HTR-8/SVneo (cell line): ENCODE measurements at places on chromosomes 1 and 21.

- DNase-seq, result no peak
Observed at GRCh38 chr1:152745289-152745704, 12.5 kb upstream of the KPRP start.

GRCh38 chr21:42063571-42064521 lies 7.3 kb upstream of the UMODL1 start:
- no peak for DNase-seq

GRCh38 chr1:80915491-80915890 lies 885.2 kb upstream of the ADGRL2 start:
- DNase-seq, result no peak

GRCh38 chr1:25583519-25584370 lies 32.8 kb upstream of the MAN1C1 start:
- DNase-seq, result no peak

DNA sequence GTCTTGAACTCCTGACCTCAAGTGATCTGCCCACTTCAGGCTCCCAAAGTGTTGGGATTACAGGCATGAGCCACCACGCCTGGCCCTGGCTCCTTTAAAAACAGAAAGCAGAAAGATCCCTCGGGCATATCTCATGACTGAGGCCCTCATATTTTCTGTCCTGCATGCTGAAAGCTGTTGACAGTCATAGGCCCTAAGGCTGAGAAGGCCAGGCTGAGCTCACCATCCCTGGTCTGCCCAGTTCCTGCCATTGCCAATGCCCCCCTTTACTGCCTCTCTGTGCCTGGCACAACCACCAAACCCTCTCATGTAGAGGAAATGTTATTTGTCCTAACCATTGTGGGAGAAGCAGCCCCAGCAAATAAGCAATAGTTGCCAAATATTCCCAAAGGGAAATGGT lies 12.7 kb downstream of the CD34 start:
- no peak for DNase-seq

DNA sequence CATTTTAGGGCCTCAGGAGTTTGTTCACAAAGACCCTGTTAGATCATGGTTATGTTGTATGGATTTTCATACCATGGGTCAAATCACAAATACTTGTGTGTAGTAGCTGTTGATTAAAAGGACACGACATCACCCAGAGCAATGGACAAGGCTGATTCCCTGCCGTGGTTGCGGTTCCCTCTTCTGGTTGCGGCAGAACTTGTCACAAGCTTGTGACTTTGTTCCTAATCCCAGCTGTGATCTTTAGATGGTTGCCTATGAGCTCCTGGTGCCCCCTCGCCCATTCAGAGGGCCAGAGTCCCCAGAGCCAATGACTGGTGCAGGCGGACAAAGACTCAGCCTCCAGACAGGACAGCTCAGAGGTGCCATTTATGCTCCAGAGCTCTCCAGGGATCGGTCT lies 11.8 kb upstream of the SDHB start:
- DNase-seq, result no peak

DNA sequence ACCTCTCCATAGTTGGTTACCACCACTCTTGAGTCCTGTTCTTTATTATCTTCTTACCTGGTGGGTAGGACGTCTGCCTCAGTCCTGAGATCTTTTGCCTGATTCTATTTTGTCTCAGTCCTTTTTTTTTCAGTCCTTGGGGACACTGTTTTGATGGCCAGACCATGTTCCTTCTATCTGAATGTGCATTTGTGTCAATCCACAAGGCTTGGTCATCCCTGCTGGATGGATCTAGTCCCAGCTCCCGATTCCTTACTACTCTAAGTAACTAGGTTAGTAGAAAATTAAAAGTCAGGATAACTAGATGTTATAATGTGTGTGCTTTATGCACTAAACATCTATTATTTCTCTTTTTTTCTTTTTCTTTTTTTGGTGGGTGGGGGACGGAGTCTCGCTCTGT lies 28.1 kb upstream of the AK4 start:
- no peak for DNase-seq

DNA sequence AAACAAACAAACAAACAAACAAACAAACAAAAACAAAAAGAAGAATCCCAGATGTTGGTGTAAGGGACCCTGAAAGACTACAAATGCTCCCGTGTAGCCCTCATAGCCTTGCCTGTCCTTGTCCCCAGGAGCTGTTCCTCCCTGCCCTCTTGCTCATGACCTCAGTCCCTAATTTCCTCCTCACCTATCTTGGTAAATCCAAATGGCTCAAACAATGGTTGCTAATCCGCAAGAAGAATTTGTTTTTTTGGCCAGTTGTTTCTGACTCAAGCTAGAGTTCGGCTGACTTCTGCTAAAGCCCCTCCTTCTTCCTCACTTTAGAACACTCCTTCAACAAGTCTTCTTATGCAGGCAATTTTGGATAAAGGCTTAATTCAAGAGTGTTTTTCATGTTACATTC lies 15.6 kb downstream of the LCA5L start:
- no peak for DNase-seq

DNA sequence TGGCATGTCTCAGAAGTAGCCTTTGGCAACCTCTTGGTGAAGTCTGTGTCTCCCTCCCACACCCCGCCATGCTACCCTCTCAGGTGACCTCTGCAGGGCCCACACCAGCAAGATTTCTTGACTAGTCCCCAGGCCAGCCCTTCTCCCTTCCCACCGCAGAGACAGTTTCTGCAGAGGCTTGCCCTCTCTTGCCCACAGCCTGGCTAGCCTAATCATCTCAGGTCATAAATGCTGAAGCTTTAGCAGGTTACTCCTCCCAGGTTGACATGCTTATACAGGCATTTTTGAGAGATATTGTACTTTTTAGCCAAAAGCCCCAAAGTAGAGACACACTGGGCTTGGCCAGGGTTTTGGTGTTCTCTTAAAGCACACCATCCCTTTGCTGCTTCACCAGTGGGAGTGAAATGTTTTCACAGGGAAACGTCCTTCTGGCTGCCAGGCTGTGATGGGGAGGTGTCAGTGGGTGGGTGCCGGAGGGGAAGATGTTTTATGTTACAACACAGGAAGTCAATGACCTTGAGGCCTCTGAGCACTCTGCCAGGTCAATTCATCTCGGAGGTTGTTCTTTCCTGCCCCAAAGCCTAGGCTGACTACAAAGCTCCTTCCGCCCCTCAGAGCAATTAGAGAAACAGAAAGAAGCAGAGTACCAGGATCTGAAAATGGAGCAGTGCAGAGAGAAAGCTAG lies 58.5 kb downstream of the STYXL2 start:
- DNase-seq, result no peak

GRCh38 chr1:208848854-208849253 lies 604.7 kb upstream of the PLXNA2 start:
- no peak for DNase-seq

GRCh38 chr1:218813237-218813636 lies 360.4 kb upstream of the LYPLAL1 start:
- DNase-seq, result no peak

DNA sequence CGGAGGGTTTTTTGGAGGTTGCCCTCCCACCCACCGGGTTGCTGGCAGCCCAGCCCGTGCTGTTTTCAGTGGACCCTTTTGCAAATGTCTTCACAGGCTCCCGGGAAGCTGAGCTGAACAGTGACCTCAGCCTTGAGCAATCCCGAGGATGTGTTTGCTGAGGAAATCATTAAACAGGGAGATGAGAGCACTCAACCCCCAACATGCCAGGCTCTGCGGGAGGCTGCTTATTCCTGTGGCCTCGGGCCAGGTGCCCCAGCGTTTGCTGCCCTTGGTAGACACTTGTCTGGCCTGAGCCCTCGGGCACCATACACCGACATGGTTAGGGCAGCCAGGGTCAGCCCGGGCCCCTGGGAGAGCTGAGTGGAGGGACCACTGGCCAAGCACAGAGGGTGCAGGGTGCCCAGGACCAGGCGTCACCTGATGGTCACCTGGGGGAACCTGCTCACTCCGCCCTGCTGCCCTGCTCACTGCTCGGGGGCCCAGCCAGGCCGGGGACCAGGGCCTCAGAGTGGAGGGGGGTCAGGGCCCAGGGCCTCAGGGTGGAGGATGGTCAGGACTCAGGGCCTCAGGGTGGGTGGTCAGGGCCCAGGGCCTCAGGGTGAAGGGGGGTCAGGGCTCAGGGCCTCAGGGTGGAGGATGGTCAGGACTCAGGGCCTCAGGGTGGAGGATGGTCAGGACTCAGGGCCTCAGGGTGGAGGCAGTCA lies 42.5 kb upstream of the POFUT2 start:
- DNase-seq, result peak; percentile 87
